Stimulated activated CD8-positive, alpha-beta memory T cell treated with anti-CD3 and anti-CD28 coated beads, Interleukin-15, amount 100 ng/mL, for 24 hours (primary cell): ENCODE measurements at places on chromosomes 1 and 21.

DNA sequence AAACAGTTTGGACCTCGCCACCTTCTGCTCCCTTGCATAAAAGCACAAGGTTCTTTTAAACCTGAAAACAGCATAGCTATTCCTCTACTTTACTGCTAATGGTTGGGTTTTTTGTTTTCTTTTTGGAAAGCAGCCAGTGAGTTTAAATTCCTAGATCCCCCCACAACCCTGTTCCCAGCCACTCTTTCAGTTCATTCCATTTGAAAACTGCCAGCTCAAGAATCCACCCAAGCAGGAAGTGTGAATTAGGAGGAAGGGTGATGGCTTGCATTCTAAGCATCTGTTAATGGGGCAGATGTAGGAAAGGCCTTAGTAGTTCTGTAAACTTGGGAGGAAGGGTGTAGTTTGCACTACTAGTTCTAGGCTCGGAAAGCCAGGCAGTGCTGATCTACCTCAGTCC lies 172.9 kb upstream of the HOOK1 start:
- no peak for DNase-seq

DNA sequence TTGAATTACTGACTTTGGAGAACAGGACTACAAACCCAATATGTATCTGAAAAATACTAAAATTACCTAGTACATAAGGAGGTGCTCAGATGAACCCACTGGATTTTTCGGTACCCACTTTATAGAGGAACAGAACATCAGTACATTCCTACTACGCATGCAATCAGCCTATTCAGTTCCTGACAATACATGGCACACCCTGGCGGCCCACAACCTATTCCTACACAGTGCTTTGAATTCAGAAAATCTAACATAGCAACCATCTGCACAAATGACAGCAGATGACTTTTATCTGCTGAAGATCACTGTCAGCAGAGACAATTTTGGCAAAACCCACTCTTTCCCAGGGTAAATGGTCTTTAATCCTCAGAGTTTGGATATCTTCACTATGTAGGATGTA lies 257.1 kb upstream of the GREM2 start:
- no peak for DNase-seq

DNA sequence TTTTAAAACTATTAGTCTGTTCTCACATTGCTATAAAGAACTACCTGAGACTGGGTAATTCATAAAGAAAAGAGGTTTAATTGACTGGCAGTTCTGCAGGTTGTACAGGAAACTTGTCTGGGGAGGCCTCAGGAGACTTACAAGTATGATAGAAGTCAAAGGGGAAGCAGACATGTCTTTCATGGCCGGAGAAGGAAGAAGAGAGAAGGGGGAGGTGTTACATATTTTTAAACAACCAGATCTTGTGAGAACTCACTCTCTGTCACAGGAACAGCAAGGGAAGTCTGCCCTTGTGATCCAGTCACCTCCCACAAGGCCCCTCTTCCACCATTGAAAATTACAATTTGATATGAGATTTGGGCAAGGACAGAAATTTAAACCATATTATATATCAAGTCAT lies 55.9 kb downstream of the CLIC4 start:
- no peak for DNase-seq

DNA sequence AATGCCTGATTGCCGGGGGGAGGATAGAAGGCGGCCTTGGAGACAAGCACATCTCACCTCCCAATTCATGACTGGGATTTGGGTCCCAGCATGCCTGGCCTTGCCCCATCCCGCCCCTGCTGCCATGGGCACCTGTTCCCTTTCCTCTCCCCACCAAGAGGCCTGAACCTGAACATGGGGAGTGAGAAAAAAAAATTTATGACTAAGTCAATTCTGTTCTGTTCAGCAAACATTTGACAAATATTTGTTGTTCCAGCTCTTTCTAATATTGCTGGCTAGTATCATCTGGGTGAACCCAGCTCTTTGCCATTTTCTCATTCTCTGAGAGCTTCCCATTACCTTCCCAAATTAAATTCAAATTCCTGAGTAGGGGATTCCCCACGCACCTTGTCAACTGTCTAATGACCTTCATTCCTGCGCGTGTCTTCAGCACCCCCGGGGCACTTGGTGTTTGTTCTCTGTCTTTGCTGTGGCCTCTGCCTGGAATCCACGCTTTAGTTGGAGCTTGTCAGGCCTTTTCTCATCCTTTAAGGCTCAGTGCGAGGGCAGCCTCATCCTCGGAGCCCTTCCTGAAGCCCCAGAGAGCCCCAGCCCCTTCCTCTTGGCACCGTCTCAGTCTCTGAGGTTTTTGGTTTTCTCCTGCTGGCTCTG lies 42.8 kb downstream of the ARHGEF10L start:
- no peak for DNase-seq

DNA sequence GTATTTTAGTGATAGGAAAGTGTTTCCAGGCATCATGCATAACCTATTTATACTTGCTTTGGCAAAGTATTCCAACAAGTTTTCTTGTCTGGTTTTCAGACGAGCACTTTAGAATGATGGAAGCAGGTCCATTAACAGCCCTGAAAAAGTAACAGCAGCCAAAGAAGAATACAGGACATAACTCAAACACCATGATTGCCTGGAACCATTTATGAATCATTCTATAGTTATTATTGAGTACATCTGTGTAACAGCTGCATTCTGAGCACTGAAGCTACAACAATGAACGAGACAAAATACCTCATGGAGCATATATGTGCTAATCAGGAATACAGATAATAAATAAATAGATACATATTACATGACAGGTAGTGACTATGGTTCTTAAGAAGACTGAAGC lies 12.6 kb downstream of the IL10RB start:
- DNase-seq, result no peak

DNA sequence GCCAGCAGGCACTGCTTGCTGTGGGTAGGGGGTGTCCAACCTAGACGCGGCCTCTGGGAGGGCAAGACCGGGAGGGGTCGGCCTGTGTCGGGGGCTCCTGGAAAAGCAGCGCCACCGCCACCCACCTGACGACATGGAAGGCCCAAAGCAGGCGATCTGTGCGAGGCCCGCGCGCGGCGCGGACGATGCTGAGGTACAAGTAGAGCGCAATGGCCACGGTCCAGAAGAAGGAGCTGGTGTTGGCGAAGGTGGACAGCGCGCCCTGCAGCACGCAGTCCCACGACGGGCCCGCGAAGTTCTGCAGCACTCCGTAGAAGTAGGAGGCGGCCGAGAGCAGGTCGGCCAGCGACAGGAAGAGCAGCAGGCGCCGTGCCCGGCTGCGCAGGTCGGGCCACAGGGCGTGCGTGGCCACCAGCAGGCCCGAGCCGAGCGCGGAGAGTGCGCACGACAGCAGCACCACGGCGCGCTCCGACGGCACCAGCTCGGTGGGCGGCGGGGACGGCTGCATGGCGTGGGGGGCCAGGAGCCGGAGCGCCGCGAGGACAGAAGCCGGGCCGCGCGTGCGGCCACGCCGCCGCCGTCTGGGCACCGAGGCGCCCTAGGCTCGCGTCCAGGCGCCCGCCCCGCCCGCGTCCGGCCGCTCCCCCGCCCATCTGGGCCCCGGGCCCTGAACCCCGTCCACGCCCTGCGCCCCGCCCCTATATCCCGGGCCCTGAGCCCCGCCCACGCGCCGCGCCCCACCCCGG lies at the start of gene GPR157:
GPR157 (minus strand) TSS at position 583 of the 746 bp plus-strand sequence; CDS start at position 508, 75 bp downstream.
- peak; percentile 69 for DNase-seq

- DNase-seq, result no peak
Observed at GRCh38 chr1:23694371-23694770, 2.8 kb downstream of the RPL11 start.

- no peak for DNase-seq
Observed at GRCh38 chr1:15472587-15472986, 3.3 kb upstream of the CELA2B start.

DNA sequence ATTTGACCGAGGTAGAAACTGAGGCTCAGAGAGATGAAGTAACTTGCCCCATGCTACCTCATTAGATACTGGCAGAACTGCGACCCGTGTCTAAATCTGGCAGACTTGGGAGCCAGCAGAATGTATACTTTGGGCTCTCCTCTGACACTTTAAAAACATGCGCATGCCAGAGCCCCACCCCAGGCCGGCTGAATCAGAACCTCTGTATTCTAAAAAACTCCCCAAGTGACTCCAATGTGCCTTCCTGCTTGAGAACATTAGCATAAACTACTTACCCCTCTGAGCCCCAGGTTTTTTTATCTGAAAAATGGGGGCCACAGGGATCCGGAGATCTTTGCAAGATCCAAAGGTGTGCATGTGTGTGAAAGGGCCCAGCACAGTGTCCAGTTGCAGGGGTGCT lies 344.7 kb upstream of the USP24 start:
- DNase-seq, result no peak

- no peak for DNase-seq
Observed at GRCh38 chr1:197173571-197174507, 27.4 kb upstream of the ASPM start.

GRCh38 chr1:26364956-26365355 lies 7.6 kb downstream of the ZNF683 start:
- no peak for DNase-seq

GRCh38 chr21:34284666-34285065 lies 79.1 kb upstream of the KCNE2 start:
- no peak for DNase-seq

- peak; percentile 6 for DNase-seq
Observed at GRCh38 chr21:23968722-23969647, 1638.3 kb downstream of the MRPL39 start.

DNA sequence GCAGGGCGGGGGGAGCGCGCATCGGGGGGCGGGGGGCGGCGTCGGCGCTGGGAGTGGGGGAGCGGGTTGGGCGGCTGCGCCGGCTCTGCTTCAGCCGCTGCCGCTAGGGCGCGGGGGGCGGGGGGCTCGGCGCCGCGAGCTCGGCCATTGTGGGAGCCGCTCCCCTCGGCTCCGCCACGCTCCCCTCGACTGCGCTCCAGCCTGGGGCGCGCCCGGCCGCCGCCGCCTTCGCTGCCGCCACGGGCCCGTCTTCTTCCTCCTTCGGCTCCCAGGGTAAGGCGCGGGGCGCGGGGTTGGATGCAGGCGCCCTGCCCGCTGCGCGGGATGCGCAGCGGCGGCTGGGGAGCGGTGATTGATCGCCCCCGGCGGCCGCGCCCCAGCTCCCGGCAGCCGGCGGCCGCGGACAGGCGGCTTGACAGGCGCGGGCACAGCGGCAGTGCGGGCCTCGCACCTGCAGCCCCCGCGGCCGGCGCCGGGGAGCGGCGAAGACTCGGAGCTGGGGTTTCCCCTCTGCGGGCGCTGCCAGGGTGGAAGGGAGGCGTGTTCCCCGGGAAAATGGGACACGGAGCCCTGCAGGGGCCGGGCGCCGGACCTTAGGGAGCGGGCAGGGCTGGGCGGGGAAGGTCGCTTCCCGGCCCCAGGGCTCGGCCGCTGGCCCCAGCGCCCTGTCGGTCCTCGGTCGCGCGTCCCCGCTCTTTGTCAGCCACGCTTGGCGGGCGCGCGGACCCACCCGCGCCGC lies 55.3 kb downstream of the NDUFS5 start:
- DNase-seq, result no peak

- DNase-seq, result no peak
Observed at GRCh38 chr1:70528590-70529333, 117.7 kb downstream of the CTH start.

- DNase-seq, result no peak
Observed at GRCh38 chr1:214660190-214660589, 57.2 kb downstream of the CENPF start.

GRCh38 chr21:38351176-38351959 lies 94.6 kb downstream of the KCNJ15 start:
- DNase-seq, result no peak

DNA sequence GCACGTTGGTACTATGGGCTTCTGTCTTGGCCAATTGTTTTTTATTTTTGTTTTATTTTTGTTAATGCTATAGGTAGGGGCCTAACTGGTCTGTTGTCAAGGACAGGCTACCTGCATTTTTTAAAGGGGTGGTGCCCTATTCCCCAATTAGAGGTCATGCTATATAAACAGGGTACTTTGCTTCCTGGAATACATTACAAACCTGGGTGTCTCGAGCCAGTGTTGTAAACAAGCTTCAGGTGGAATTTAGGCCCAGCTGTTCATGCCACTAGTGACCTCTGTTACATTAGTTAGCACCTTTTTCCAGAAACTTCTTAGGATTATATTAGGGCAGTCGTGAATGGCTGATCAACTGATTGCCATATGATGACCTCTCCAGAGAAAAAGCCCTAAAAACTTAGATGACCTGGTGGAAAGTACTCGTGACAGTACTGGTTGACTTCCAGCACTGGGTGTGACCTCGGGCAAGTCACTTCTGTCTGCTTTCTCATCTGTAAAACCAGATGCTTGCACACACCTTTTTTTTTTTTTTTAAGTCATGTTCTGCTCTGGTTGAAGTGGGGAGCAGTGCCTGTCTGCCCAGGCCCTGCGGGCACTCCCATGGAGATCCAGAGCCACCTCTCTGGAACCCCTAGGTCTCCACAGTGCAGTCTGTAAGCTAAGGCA lies 46.5 kb downstream of the ELK4 start:
- no peak for DNase-seq

GRCh38 chr1:99218999-99219398 lies 45.3 kb upstream of the PLPPR4 start:
- DNase-seq, result no peak

GRCh38 chr21:37557261-37557950 lies 190.8 kb downstream of the DYRK1A start:
- DNase-seq, result no peak

DNA sequence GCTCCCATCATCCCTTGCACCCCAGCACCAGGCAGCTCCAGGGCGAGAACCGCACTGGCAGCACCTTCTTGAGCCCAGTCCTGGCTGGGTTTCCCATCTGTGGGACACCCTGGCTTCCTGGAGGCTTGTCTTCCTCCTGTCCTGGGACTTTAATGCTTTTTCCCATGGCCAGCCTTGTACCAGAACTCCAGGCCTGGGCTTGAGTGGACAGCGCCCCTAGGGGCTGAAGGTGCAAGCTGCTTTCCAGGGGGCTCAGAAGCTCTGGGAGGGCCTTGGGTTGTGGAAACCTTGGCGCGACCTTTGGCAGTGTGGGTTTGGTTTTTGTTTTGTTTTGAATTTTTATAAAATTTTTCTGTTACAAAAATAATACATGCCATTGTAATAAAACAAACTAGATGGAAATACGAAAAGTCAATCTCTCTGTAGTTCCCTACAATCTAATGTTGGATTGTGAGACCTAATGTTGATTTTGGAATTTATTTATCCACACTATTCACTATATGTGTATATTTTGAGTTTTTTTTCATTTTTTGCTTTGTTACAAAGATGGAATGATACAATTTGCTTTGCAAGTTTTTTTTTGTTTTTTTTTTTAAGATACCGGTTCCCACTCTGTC lies 33.8 kb upstream of the RPL11 start:
- no peak for DNase-seq

DNA sequence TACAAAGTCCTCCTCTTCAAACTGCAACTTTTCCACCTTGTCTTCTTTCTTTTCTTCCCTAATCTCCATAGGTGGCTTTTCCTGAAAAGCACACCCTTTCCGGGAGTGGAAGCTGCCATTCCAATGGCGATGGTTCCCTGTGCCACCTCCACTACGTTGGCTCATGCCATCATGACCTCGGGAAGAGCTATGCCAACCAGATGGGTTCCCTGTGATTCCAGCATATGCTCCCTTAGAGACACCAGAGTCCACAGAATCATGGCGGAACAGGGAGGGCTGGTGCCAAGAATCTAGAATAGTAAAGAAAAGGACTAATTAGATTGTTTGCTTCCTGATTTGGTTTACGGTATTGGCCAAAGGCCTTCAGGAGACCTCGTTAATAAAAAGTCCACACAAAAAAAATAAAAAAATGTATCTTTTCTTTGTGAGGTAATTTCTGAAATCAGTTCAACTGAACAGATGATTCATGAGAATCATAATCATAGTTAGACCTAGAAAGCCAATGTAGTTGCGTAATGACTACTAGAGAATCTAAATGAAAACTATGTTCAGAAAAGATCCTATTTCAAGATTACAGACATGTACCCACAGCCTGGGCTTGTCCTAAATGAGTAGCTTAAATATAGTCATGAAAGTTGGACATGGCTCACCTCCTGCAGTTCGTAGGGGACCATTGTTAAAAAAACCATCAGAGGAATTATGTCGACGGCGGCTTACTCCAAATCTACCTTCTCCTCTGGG lies 30.9 kb upstream of the CCDC17 start:
- no peak for DNase-seq
